ENCODE measurements at places on chromosomes 13 and 19.

DNA sequence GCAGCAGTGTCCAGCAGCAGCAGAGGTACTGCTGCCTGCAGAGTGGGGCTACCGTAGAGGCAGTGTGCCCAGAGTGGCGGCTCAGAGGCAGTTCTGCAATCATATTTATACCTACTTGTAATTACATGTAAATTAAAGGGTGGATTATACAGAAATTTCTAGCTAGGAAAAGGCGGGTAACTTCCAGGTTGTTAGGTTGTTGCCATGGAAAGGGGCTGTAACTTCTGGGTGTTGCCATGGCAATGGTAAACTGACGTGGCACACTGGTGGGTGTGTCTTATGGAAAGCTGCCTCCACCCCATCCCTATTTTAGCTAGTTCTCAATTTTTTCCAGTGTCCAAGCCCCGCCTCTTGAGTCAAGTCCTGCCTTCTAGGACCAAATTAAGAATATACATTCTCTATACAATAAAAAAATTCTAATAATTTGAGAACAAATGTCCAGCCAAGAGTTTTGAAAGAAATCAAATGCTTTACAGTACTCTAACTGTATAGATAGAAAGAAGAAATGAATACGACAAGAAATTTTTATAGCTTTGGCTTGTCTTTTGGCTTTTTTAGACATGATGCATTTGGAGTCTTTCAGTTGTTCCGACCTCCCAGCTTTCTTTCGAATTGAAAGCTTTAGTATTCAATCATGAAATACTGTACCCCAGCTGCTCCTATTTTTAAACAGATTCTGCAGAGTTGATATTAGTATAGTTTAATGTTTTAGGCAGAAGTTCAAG lies 816.6 kb downstream of the DIAPH3 start:
- no peak for DNase-seq

GRCh38 chr13:108760129-108760528 lies 130.7 kb downstream of the MYO16 start:
- no peak for DNase-seq

DNA sequence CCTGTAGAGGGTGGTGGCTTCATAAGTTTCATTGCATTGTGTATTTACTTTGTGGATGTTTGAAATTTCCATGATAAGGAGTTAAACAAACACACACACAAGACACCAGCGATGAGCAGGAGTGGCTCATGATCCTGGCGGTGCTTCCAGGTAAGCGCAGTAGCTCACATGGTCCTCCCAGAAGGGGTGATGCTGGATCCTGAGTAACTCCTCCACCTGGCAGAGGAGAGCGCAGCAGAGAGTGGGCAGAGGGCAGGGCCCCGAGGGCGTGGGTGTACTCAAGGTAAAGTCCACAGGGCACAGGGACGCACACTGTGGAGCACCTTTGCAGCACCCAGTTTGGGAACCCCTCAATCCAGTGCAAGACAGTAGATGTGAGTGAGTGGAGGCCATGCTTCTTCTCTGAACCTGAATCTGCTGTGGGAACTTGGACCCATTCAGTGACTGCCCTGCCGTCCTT lies 54.0 kb downstream of the RFX2 start:
- DNase-seq, result no peak

GRCh38 chr13:76879203-76879882 lies 6.9 kb downstream of the KCTD12 start:
- peak; percentile 92 for DNase-seq

- no peak for DNase-seq
Observed at GRCh38 chr13:78636495-78636894, 22.5 kb downstream of the OBI1 start.

DNA sequence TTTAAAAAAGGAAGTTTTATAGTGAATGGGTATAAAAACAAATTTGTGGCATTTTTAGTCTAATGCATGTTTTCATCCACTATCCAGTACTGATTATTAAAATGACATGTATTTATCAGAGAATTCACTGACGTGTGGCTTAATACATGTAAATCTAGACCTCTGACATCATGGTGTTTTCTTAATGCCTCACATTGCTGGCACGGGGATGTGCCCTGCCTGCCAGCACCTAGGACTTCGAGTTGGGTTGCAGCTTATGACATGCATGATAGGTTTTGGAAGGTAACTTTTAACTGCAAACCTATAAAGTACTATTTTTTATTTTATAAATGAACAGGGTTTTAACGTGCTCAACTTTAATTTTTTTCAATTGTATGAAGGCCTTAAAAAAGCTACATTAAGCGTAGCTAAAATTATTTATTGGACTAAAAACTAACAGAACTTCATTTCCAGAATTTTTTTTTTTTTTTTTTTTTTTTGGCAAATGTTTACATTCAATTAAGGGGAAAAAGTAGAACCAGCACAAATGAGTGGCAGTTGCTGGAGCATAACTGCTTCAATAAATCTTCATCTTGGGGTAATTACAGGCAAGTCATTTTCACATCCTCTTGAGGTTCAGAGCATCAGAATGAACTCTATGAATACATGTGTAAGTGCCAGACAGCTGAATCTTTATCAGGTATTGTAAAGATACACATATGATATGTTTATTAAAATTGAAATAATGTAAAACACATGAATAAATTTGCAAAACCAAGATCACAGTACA lies 16.3 kb downstream of the METTL21C start:
- no peak for DNase-seq

GRCh38 chr13:22130254-22130653 lies 459.4 kb downstream of the FGF9 start:
- no peak for DNase-seq

- DNase-seq, result no peak
Observed at GRCh38 chr19:19475849-19476828, 39.2 kb downstream of the TSSK6 start.

DNA sequence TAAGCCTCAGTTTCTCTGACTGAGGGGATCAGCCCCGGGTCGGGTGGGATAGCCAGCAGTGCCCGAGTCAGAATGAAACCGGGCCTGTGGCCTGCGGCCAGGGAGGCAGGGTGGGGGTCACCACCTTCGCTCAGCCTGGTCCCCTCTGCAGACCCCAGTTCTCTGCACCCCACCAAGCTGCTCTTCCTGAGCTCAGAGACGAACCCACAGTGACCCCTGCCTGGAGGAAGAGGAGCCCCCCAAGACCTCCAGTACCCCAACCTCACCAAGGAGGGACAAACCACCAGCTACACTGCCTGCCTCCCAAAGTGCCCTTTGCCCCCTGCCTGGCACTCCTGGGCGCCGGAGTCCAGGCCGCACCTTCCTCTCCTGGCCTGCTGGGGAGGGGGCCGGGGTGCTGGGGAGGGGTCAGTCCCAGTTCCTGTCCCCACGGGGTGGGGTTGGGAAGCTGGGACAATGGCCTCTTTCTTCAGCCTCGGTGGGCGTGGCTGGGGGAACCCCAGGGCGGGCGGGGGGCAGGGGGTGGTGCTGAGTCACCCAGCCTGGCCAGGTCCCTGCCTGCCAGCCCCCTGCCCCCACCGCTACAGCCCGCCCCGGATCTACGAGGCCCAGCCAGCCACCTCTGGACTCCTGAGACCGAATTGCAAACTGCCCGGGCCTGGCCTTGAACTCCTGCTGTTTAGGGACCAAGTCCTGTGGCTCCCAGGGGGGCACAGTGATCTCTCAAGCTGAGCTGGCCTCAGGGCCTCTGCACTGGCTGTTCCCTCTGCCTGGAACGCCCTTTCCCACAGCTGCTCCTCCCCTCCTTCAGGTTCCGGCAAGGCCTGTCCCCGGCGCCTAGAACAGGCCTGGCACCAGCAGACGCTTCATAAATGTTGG lies 14.3 kb downstream of the ZBTB7A start:
- no peak for DNase-seq

DNA sequence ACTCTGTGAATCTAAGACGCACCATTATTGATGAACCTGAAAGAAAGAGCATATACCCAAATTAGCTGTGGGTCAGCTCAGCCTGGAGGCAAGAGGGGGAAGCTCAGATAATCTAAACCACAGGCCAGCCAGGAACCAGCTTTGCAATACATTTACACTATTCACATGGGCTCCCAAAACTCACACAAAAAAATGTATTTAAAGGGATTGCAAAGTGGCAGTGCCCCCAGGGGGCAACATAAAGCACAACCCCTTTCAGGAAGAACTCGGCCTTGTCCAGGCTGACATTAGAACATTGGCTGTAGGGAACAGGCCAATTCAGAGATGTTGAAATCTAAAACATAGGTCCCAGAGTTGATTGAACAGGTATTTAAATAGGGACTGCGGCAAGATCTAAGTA lies 3.2 kb upstream of the PROZ start:
- DNase-seq, result no peak

- DNase-seq, result no peak
Observed at GRCh38 chr13:100502446-100502845, 86.1 kb downstream of the GGACT start.

- DNase-seq, result no peak
Observed at GRCh38 chr13:109673477-109673876, 112.9 kb downstream of the IRS2 start.

GRCh38 chr19:8209462-8210378 lies 550 bp downstream of the CERS4 start:
- DNase-seq, result no peak

- DNase-seq, result no peak
Observed at GRCh38 chr13:20241593-20241992, 9.5 kb upstream of the GJB6 start.

GRCh38 chr19:38499532-38499931 lies 66.0 kb downstream of the RYR1 start:
- DNase-seq, result no peak

DNA sequence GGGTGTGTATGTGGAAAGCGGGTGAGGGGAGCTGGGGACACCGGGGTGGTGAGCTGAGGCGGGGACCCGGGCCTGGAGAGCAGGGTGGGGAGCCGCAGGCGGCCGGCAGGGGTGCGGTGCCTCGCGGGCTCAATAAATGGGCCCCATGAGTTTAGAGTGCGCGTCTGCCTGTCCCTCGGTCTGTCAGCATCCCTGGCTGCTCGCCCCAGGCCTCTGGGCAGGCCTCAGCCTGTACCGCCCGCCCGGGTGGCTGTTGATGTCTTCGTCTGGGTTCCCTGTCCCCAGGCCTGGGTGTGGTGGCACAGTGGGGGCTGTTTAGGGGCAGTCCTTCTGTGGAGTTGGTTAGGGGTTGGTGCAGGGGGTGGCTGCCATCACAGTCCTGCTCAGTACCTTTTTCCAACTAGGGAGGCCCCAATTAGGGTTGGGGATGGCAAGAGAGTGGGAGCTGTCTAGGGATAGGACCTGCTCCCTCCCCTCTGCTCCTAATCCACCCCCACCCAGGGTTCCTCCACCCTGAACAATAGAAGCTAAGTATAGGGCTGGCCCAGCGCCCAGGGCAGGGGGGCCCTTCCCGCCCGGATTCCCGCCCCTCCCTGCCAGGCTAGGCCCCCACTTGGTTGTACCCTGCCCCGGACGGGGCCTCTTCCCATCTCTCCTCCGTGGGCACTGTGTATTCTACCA lies 12.2 kb downstream of the CIC start:
- no peak for DNase-seq

DNA sequence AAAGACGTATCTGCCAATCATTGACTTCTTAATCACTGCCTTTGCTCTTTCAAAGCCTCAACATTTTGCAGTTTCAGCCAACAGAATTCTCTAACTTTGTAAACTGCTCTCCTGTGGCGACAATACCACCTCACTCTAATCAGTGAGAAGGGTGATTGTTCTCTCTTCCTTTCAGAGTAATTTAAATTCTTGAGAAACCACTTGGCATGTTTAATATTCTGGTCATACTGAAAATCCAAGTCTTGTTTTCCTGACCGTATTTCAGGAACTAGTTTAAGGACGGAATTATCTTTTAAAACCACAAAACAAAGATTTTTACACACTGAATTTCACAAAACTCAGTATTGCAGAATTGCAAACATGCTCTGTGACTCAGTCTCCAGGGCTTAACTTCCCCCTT lies 5.2 kb upstream of the CDC16 start:
- no peak for DNase-seq

GRCh38 chr19:46573679-46574498 lies 27.2 kb upstream of the CALM3 start:
- DNase-seq, result no peak

GRCh38 chr19:41325947-41326706 lies 16.2 kb downstream of the CCDC97 start:
- DNase-seq, result no peak

DNA sequence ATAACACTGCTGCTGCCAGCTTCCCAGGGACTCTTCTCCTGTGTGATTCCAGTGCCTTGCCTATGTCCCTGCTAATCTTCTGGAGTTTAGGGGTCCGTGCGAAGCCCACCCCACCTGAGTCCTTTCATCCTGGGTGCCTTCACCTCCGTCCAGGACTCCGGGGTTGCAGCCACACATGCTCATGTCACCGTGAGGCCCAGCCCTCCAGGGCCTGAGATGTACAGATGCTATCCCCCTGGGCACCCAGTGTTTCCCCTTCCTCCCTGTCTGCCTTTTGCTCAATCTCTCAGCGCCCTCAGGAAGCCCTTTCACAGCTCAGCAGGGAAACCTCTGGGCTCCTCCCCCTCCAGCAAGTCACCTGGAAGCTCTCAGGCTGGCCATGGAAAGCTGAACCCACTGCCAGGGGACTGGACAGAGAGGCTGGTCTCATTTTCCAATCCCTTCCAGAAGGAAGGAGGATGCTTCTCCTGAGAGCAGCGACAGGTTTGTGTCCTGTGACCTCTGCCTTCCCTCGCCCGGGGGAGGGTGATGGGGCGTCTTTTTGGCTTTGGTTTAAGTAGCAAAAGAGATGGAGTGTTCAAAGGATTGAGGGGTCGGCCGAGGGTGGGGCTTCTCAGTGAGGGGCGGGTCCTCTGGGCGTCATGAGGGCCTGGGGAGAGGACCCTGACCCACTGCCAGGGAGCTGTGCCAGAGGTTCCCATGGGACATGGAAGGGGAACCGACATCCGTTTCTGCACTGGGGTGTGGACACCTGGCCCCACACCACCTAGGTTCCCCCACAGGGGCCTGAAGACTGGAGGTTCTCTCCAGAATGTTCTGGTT lies 30.8 kb upstream of the TFDP1 start:
- no peak for DNase-seq

GRCh38 chr19:43667876-43668405 lies 2.0 kb downstream of the PLAUR start:
- DNase-seq, result no peak

GRCh38 chr19:5914358-5914774 lies 312 bp downstream of the CAPS start:
- no peak for DNase-seq

GRCh38 chr13:59770451-59770850 lies 393.3 kb downstream of the DIAPH3 start:
- DNase-seq, result no peak

- DNase-seq, result no peak
Observed at GRCh38 chr13:48535766-48536165, 2.9 kb upstream of the RCBTB2 start.

- no peak for DNase-seq
Observed at GRCh38 chr13:87280139-87280538, 391.0 kb upstream of the SLITRK5 start.

DNA sequence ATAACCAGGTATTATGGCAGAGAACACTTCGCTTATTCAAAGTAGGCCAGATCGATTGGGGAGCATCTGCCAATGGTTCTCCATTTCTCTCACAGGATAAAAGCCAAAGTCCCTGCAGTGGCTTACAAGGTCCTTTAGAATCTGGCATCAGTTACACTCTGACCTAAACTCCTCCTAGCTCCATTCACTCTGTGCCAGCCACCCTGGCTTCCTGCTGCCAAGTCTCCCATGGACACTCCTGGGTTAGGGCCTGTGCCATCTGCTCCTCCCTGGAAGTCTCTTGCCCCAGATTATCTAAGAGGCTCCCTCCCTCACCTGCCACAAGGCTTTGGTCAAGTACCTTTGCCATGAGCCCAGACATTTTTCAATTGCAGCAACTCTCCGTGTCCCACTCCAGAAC lies 649.2 kb downstream of the DACH1 start:
- DNase-seq, result no peak

Data from pulmonary artery endothelial cell (primary cell).